ENCODE measurements at places on chromosomes 7 and 10. TPM values are rescaled to one million over a fixed set of nuclear protein-coding genes. Genes with fewer than 3 reads are reported as not detected.

The WEE2 gene
- not detected for total RNA-seq

DNA sequence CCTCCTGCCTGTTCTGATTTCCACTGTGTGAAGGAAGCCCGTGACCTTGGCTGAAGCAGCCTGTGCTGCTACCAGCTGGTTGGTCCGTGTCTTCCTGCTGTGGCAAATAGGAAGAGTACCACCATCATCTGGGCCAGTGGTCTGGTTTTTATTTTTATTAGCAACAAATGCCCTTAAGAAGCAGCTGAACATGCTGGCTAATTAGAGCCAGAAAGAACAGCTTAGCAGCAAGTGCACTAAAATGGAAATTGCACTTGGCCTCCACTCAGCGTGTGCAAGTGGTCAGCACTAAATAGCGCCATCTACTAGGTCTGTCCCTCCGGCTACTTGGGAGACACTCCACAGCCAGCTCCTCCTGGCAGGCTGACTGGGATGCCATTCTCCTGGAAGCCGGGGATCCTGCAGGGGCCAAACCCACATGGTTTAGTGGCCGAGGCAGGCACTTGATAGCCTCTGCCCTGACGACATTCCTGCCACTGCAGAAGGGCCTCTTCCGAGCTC lies 690.3 kb upstream of the FOXK1 start:
- DNase-seq: no peak

DNA sequence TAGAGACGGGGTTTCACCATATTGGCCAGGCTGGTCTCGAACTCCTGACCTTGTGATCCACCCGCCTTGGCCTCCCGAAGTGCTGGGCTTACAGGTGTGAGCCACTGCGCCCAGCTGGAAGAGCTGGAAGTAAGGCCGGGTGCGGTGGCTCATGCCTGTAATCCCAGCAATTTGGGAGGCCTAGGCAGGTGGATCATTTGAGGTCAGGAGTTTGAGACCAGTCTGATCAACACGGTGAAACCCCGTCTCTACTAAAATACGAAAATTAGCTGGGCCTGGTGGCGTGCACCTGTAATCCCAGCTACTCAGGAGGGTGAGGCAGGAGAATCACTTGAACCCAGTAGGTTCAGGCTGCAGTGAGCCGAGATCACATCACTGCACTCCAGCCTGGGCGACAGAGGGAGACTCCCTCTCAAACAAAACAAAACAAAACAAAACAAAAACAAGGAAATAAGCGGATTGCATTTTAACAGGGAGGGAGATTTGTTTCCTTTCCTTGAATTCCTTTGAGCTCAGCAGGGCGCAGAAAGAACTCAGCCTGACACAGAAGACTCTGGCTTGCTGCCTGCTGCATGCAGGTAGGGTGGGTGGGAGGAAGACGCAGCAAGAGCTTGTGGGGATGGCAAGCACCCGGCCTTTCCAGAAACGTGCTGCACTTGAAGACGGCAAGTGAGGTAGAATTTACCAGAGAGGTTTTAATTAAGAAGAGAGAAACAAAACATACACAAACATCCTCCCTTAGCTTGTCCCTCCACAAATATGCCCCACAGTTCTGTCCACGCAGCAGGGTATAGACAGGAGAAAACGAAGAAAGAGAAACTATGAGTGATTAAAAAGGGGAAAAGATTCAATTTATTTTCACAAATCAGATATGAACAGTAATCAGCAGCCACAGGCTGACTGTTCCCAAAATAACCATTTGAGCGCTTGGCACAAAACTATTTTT lies 148.0 kb downstream of the RNF216 start:
- no peak for DNase-seq

The OR9A2 gene
- not detected for total RNA-seq

DNA sequence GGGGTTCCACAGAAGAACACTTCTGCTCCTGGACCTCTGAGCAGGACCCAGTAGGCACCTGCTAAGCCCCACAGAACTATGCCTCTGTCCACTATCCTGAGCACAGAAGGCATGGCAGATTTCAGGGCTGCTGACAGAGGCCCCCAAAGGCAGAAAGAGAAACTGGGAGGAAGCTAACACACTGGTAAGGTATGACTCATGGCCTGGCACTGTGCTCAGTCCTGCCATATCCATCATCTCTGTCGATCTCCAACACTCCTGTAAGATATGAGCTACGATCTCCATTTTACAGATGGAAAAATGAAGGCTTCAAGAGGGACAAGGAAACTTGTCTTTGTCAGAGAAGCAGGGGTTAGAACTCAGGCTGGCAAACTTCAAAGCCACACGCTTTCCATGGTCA lies 62.2 kb downstream of the GRID1 start:
- no peak for DNase-seq

The KMT2E gene
- 50.1 TPM for total RNA-seq

The CLEC5A gene
- not detected for total RNA-seq

The GATAD1 gene
- total RNA-seq: 57.1 TPM

GRCh38 chr7:78489476-78490240 lies 691.1 kb downstream of the PHTF2 start:
- no peak for DNase-seq

GRCh38 chr7:138015096-138015495 lies 13.2 kb upstream of the CREB3L2 start:
- no peak for DNase-seq

GRCh38 chr10:119401671-119402395 lies 140.7 kb downstream of the RGS10 start:
- peak; percentile 18 for DNase-seq

- no peak for DNase-seq
Observed at GRCh38 chr7:22980422-22980821, 33.5 kb downstream of the HYCC1 start.

The VPS37D gene
- total RNA-seq: 1.2 TPM

DNA sequence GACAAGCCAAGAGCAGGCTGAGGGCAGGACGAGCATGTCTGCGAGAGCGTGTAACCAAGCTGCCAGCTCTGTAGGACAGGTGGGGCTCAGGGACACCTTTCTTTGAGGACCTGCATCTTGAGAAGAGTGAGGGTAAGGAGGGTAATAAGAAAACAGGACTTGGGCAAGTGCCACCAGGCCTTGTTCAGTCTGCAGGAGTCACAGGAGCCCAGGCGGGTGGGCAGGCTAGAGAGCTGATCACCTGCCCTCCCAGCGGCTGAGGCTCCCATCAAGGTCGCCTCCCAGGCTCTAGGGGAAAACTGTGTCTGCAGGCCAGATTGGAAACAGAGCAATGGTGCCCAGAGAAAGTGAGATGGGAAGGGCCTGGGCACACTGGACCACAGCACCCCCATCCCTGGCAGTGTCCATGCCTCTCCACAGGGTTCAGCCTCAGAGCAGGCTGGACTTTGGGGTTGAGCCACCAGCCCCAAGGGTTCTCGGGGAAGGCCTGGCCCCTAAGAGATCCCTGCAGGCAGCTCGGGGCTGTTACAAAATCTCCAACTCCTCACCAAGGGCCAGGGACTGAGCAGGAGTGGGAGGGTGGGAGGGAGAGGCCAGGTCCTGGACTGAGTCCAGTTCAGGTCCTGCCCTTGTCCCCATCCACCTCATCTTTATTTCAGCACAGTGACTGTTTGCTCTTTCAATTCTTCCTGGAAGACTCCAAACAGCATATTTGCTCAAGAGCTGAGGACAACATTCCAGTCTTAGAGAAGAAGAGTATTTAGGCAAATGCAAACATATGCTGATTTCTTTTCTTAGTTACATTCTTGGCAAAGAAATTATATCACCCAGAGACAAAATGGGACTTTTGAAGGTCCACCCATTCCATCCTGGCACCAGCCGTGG lies 161.9 kb downstream of the GRID1 start:
- DNase-seq: no peak

DNA sequence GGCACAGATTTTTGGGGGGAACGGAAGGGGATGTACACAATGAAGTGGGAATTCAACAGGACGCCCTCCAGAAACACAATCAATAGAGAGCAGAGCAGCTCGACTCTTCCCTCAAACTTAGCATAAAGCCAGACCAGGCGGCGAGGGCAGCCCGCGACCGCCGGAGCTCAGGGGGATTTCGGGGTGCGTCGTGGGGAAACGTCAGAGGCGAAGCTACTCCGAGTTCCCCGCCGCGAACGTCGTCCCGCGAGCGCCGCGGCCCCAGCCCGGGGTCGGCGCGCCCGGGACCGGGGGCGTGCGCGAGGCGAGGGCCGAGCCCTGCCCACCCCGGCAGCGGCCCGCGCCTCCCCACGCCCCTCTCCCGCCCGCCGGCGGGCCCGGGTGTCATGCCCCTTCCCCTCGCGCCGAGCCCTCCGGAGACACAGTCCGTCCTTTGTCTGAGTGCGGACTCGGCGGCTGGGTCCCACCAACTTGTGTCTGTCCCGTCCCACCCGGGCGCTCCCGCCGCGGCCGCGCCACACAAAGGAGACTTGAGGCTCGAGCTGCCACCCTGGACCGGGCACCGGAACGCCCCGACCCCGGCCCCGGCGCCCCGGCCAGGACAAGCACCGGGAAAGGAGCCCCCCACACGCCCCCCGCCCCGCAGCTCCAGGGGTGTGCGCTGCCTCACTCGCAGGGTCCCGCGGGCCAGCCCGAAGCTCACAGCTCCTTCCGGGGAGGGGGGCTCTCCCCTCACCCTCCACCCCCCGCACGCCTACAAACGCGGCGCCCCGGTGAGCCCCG lies 634 bp downstream of the EZH2 start:
- peak; percentile 56 for DNase-seq

The IRF5 gene
- 0.16 TPM for total RNA-seq

GRCh38 chr10:117903854-117904253 lies 142.9 kb downstream of the RAB11FIP2 start:
- DNase-seq: no peak

The ALOX5 gene
- total RNA-seq: not detected

DNA sequence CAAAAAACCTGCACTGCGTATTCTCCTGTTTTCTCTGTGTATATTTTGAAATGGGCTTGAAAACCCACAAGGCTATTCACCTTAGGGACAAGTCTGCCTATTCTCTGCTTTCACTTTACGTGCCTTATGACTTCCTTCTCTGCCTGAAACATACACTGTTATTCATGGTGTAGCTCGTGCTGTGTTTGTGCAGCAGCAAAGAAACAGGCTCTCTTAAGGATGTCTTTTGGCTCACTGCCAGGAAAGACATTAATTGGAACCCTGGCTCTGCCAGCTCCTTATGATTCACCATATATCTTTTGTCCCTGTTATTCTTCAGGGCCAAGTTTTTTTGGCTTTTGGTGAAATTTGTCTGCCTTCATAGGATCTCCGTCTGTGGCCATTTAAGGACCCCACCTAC lies 92.4 kb downstream of the TMEM106B start:
- DNase-seq: peak; percentile 15

DNA sequence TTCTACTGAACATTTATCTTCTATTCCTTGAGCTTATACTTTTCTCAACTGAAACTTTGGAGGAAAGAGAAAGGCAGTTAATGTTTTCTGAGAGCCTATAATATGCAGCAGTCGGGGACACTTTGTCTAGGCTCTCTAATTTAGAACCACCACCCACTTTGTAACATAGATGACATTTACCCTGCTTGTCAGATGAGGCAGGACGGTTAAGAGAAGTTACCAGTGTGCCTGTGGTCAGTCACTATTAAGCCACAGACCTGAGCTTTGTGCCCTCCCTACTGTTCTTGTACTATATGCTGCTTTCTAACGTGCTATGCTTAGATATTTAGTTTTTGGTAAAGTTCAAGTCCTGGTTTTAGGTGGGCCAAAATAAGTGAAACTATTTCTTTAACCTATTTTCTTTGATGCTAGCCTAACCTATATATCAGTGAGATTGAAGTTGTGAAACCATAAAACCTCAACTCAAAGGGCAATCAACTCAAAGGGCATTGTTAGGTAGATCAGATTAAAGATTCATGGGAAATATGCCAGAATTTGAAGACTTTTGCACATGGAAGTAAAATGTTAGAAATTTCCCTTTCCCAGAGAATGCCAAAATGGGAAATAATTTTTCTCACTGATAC lies 156.5 kb upstream of the AGR3 start:
- no peak for DNase-seq

- peak; percentile 73 for DNase-seq
Observed at GRCh38 chr10:126598009-126598408, 72.5 kb downstream of the C10orf90 start.

The OR2A42 gene
- not detected for total RNA-seq
